ENCODE measurements at places on chromosomes 5 and 9.

- no peak for DNase-seq
Observed at GRCh38 chr9:5845157-5845531, 12.2 kb upstream of the ERMP1 start.

- no peak for DNase-seq
Observed at GRCh38 chr5:134555890-134556311, 30.4 kb downstream of the JADE2 start.

DNA sequence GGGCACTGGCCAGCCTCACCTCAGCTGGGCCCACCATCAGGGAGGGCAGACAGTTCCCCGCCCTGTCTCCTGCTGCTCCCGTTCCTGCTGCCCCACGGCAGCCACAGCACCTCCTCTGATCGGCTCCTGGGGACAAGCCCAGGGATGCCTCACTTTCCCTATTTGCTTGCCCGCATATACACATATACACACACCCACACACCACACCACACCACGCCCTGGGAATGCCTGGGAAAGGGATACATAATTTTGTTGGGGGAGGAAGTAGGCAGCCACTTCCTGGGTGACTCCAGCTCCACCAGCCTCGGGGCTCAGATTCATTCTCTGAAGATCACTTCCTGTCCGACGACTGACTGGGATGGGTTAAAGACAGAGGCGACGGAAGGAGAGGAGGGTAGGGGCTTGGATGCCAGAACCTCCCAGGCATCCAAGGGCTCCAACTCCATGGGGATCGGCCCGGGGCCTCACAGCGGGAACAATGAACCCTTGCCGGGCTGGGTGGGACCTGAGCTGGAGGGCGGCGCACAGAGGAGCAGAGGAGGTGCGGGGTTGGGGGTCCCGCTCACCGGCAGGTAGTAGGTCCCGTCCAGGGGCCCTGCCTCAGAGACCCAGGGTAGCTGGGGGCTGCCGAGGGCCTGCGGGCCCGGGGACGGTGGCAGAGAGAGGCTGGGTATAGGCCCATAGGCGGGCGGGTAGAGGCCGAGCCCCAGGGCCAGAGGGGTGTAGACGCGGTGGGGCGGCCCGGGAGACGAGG is 2.0 kb upstream of the MZB1 start:
- no peak for DNase-seq

DNA sequence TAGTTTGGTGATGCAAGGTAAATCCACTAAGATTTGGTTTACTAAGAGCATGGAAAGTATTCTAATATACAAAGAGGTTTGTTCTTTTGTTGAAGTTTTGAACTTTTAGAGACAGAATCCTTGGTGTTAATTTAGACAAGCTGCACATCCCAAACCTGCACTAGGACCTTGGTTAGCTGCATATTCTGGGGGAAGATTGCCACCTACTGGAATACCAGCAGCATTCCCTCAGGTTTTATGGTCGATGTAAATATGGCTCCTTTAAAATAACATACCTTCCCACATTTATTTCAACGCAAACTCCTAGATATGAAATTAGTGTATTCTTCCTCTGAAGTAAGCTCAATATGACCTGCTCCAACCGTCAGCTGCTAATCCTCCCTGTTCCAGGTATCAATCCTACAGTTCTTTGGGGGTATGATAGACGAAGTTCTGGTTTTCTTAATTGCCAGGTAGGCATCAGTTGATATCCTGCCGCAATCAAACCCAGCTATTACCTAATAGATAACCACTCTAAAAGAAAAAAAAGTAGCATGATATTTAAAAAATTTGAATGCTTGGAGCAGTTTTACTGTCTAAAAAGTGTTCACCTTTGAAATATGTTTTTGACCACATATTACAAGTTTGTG is 624.1 kb downstream of the ISL1 start:
- DNase-seq = no peak

GRCh38 chr5:52783226-52783959 is 4.3 kb upstream of the ITGA1 start:
- DNase-seq = no peak

DNA sequence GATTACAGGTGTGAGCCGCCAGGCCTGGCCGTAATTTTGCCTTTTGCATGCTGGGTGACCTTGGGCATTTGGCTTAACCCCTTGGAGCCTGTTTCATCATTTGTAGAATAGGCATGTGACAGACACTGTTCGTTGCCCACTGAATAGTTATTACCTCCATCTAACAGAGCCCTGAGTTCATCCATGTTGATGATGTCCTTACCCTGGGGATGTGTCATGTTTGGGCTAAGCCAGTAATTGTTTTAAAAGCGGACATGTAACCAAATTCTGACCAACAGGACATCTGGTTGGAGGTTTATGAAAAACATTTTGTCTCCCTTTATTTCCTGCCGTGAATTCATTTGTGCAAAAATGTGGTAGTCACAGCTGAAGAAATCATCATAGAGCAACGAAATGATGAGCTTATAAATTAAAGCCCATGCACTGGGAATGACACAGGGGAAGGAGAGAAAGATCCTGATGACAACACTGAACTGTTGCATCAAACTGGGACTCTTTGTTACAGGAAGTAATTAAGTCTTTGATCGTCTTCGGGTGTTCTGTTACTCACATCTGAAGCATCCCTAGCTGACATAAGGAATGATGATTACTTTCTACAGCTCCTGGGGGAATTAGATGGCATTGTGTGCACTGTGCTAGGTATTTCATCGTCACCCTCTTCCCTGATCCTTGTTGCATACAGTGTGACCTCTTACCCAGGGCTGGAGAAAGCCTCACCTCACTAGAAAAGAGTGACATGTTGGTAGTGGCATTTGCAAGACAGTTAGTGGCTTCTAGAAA is 117.8 kb downstream of the FGF18 start:
- no peak for DNase-seq

DNA sequence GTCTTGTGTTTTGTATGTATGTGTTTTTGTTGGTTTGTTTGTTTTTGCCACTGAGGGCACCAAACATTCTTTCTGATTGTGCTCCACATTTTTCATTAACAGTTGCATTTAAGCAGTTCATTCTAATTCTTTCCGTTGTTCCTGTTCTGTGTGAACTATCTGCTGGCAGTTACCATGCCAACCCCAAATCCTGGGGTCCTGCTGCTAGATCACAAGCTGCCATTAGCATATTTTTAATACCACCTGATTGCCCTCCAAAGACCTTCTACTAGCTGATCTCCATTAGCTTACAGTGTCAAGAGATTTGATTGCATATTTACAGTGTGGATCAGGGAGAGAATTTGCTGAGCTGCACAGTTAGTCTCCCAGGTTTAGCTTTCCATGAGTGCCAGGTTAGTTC is 40.6 kb upstream of the STARD4 start:
- no peak for DNase-seq

- DNase-seq = no peak
Observed at GRCh38 chr9:316382-316965, 101.8 kb downstream of the DOCK8 start.

DNA sequence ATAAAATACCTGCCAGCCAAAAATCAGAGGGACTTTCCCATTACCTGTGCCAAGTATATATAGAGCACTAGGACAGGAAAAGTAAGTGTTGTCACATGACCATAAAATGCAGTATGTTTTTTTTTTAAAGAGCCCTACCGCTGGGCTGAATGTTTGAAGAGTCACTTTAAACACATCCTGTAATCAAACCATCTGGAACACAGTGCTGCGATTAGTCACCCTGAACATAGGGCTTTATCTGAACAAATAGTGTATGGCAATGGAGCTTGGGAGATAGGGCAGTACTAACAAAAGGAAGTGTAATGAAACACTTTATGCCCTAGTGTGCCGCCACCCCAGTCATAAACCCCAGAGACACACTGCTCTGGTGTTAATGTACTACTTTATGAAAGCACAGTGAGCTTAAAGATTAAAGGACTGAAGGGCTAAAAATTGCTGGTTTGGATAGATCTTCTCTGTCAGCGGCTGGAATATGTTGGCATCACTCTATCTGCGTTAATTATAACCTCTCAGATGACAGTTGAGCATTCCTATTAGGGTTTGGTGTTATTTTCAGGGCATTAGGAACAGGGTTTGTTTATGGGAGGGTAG is 90.4 kb downstream of the ZNF608 start:
- DNase-seq = peak; percentile 34

DNA sequence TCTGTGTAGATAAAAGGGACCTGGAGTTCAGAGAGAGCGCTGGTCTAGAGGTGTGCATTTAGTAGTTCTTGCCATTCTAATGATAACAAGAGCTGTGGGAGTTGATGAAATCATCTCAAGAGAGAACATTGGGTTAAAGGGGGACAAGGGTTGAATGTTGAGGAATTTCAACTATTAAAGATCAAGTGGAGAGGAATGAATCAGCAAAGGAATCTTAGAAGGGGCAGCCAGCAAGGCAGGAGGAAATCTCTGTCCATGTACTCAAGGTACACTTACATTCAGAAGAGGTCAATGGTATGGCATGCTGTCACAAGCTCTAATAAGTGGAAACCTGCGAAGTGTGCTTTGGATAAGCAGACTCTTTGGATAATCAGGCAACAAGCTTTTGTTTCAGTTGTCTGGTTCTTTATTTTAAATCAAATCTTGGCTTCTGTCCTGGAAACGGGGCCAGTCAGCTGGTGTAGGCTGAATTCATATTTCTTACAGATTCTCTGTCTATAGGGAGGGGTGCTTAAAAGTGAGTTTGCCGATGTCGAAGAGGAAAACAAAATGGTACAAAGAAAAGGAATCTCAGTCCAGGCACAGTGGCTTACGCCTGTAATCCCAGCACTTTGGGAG is 320.5 kb upstream of the CD180 start:
- peak; percentile 65 for DNase-seq

DNA sequence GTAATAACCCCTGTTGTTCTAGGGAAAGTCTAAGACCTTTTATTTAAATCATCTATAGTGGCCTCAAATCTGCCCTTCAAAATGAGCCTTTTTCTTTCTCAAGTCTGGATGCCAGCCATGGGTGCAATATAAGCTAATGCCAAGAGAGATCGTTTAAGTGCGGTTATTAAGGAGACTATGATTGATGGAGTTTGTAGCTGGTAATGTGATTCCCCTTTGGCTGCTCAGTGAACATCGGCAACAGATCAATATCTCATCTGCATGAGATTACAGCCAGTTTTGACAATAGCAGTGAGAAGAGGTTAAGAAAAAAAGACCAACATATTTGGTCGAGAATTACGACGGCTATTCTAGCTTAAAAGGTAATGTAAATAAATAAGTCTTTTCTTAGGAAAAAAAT is 1049.4 kb upstream of the NUDT12 start:
- no peak for DNase-seq

- DNase-seq = no peak
Observed at GRCh38 chr5:142918959-142919635, 148.9 kb downstream of the ARHGAP26 start.

DNA sequence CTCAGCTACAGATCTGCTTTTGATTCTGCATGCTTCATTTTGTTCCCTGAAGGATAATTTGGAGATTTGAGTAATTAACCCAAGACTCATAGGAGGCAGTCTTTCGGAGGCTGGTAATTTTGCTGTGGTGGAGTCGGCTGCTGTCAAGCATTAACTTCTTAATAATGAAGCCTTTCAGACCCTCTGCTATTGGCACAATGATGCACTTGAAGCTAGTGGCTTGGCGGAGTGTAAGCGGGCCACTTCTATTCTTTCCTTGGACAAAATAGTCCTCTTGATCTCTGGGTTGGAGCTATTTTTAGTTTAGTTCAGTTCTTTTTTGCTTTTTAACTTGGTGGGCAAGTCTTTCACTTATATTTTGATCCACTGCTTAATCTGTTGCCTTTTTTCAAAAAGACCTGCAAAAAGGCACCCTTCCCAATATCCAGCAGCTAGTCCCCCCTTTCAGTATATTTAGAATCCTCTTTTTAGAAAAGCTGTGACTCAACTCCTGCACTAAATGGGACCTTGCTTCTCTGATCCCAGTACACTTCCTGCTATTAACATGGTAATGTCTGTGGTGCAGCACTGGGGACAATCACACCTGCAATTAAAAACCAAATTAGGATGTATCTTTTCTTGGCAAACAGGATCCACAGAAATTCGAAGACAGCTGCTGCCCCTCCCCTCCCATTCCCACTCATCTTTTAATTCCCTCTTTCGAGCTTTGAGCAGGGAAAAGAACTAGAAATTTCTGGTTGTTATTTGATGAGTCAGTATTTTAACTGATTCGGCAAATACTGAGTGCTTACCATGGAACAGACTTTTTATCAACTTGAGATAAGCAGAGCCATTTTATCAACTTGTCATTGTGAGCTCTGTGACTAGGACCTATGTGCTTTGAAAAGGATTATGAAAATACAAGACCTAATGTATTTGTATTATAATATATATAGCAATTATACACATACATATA is 169.4 kb upstream of the ANKRD55 start:
- peak; percentile 52 for DNase-seq

GRCh38 chr5:59685793-59686192 is 207.7 kb downstream of the PDE4D start:
- no peak for DNase-seq

DNA sequence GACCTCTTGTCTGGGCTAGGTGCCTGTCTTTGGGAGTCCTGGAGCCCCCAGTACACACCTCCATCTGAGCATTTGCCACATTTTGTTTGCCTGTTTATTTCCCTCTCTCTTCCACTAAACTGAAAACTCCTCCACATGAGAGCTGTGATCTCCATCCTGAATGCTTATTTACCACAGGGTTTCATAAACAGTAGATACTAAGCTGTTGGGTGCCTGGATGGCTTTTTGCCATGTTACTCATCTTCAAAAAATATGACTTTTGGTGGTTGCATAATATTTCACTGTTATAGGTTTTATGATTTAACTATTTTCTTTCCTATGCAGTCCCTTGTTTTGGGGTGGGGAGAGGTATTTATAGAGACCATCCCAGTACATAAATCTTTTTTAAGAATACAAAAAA is 99.6 kb downstream of the APBA1 start:
- DNase-seq = no peak

GRCh38 chr9:134405527-134405926 is 79.3 kb downstream of the RXRA start:
- DNase-seq = no peak

DNA sequence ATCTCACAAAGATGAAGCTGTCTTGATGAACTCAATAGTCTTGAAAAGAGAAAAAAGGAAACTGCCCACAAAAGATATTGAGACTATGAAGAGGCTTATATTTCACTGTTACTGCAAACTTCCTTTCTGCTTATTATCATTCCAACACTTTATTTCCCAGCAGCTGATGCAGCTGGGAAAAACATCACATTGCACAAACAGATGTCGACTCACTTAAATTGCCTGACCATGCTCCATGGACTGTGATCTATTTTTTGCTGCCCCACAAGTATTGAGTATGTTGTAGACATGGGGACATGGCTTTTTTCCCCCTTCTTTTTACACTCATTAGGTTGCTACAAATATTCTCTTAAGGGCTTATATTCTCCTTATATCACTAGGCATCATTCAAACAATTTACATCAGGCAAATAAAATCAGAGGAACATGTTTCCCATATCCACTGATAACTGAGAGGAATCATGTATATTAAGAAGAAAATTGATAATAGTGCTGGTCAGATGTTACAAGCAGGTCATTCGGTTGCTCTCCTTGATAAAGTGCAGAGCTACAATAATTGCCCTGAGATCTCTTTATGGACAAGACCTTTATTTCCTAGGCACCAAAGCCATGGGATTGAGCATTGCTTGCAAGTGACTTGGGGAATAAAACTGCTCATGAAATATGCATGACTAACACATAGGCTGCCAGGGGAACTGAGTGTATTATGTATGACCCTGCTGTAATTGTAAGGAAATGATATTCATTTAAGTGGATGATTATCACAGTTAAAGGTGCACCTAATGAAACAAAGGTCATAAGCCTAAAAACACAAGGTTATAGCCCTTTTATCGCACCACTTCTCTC is 509.9 kb downstream of the ZNF608 start:
- DNase-seq = no peak
